ENCODE measurements at places on chromosomes 5 and 9.

- no peak for DNase-seq
Measured at GRCh38 chr5:154145268-154145667, 45.3 kb upstream of the GALNT10 start.

GRCh38 chr5:56761151-56761885 is 54.0 kb upstream of the MAP3K1 start:
- no peak for DNase-seq

GRCh38 chr9:96721731-96722429 is 56.0 kb downstream of the ZNF510 start:
- DNase-seq, result no peak

DNA sequence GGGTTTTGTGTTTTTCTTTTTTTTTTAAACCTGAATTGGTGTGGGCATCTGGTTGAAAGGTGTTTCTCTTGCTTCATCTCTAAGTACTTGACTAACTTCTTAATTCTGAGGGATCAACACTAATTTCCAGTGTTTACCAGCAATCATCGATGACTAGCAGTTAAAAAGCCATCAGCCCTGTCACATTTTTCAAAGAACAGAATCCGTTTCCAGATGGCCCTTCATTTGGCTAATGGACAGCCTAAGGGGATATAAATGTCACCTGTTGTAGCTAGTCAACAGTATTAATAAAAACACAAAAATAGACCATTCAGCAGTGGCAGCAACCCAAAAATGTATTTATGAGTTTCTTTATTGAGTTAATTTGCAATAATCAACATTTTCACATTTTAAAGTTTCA is 1076.5 kb downstream of the MAT2B start:
- no peak for DNase-seq

GRCh38 chr5:110105692-110106091 is 416.0 kb downstream of the MAN2A1 start:
- peak; percentile 85 for DNase-seq

DNA sequence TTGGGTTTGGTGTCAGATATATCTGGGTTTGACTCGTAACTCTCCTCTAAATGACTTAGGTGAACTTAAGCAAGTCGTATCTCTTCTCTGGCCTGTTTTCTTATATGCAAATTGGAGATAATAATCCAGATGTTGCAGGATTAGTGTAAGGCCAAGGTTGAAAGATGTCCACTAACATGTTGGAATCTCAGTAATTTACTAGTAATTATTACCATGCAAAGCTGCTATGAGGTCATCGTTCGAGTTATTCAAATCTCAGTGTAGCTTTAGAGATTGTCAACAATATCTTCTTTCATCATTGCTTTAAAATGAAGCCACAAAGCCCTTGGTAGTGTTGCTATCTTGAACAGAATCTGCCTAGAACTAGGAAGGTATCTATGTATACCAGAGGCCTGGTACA is 437.7 kb upstream of the KLF4 start:
- no peak for DNase-seq

- no peak for DNase-seq
Measured at GRCh38 chr9:22008717-22009505, at the start of gene CDKN2B. Gene CDKN2B, minus strand, starts transcription at chr9:22009305. Its CDS starts 352 bp downstream, at chr9:22008953.

DNA sequence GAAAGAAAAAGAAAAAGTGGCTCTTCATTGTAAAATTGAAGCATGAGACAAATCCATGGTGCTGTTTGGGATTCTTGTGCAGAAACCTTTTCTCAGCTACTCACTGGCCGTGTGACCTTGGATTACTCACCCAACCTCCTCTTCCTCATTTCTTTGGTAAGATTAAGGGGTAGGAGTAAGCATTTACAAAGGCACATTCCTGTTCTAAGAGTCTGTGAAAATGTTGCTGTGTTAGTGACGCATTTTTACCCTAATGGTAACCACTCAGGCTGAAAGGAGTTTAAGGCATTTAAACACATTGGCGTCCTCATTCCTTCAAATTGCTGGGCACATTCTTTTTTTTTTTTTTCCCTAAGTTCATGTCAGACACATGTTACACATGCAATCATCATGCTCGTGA is 4.3 kb downstream of the RAI14 start:
- no peak for DNase-seq

GRCh38 chr5:176167800-176168199 is 70.4 kb upstream of the SIMC1 start:
- DNase-seq, result no peak

- DNase-seq, result no peak
Measured at GRCh38 chr5:45094876-45095440, 286.2 kb downstream of the MRPS30 start.

- DNase-seq, result no peak
Measured at GRCh38 chr9:7509576-7510145, 289.9 kb downstream of the DMAC1 start.

- DNase-seq, result no peak
Measured at GRCh38 chr9:12716823-12717600, 23.8 kb downstream of the TYRP1 start.

DNA sequence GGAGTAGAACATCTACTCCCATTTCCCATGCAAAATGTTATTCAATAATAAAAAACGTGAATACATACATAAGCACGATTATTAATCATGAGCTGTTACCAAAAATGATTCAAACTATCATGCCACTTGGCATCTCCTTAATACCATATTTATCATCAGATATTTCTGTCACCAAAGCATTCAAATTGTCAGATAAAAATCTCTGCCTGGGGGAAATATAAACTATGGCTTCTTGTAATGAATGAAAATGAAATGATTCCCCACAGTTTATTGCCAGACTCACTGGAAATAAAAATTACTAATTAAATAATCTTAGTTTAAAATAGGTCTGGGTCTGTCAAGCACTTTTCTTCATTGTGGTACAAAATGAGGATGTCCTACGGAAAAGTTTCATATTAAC is 265.4 kb downstream of the EDIL3 start:
- no peak for DNase-seq

DNA sequence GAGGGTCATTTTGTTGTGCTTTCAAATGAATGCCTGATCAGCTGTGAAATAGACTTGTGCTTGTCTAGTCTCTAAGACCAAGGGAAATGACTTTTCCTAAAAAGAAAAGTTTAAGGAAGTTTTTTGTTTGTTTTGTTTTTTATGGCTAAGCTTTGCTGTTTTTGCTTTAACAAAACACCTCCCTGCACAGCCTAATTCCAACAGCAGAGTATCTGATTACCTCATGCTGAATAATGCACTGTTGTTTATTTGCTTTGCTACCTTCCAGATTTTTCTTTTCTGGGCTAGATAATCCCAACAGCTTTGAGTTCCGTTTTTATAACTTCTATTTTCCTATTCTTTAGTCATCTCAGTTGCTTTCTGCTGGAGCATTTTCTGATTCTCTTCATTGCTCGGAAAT is 95.8 kb downstream of the AOPEP start:
- no peak for DNase-seq

GRCh38 chr5:160959804-160960203 is 107.8 kb upstream of the ATP10B start:
- DNase-seq, result peak; percentile 99

DNA sequence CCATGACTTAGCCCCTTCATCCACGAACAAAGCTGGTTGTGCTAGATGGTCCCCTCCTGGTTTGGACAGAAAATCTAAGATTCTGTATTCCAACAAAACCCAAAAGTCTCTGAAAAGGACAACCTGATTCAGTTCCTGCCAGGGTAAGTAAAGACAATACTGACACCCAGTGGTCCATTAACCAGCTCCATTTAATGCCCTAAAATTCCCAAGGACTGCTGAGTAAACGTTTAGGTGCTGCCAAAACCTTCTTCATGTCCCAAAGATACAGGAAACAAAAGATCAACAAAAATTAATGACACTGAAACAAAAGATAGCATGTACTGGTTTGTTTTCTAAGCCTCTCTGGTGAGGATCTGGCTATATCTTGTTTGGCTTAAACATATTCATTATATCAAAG is 25.3 kb upstream of the PPP1R2B start:
- peak; percentile 8 for DNase-seq

GRCh38 chr9:87670572-87671264 is 55.2 kb upstream of the CTSL start:
- no peak for DNase-seq

- no peak for DNase-seq
Measured at GRCh38 chr5:39400713-39401578, 23.8 kb downstream of the DAB2 start.

DNA sequence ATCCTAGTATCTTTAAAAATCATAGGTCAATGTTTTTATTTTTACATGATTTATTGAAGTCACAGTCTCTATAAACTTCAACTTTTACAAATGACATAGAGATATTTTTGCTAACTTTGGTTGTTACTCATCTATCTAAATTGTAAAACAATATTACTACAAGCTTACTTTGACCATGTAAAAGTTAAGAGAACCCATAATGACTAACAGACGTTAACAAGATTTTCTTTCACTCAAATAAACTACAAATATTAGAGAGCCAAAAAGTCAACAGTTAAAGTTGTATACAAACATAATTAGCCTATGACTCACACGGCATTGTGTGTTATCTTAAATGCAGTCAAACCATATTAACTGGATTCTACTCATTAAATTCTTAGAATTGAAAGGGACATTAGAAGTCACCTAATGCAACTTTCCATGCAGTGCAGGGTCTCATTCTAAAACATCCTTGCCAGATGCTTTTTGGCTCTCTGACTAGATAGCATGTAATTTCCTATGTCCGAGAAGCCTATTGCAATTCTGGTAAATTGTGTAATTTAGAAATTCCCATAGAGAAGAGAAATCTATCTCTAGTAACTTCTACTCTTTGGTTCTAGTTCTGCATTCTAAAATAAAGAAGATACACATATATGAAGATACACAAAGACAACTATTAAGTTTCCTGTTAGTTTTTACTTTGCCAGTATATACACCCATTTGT is 42.2 kb upstream of the UGT3A2 start:
- no peak for DNase-seq

- DNase-seq, result peak; percentile 67
Measured at GRCh38 chr5:57493034-57493433, 10.4 kb upstream of the ACTBL2 start.

DNA sequence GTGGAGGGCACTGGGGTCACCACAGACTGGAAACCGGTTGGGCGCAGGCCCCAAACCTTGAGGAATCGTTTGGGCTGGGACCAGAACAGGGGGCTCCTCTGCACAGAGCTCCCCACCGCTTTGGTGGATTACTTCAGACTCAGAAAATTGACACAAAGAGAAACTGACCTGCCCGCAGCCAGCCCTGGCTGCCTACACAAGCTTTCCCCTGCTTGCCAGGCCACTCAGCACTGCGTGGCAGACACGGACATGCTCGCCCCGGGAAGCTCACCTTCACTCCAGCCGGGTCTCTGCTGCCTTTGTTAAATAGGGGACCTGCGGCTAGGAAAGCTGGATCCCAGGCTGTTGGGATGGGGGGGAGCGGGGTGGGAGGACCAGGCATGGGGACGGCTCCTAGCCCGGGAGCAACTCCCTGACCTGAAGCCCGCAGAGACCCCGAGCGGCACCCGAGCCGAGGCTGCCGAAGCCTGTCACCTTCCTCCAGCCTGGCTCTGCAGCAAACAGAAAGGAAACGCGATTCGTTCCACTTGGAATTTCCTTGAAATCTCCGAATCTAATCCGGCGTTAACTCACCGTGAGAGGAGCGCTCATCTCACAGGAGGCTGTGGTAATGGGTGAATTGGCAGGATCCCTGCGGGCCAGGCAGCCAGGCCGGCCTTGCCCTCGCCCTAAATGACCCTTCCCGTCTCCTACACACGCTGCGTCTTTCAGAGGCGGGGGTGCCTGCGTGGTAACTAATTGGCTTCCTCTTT is 8.8 kb downstream of the PAX5 start:
- no peak for DNase-seq

DNA sequence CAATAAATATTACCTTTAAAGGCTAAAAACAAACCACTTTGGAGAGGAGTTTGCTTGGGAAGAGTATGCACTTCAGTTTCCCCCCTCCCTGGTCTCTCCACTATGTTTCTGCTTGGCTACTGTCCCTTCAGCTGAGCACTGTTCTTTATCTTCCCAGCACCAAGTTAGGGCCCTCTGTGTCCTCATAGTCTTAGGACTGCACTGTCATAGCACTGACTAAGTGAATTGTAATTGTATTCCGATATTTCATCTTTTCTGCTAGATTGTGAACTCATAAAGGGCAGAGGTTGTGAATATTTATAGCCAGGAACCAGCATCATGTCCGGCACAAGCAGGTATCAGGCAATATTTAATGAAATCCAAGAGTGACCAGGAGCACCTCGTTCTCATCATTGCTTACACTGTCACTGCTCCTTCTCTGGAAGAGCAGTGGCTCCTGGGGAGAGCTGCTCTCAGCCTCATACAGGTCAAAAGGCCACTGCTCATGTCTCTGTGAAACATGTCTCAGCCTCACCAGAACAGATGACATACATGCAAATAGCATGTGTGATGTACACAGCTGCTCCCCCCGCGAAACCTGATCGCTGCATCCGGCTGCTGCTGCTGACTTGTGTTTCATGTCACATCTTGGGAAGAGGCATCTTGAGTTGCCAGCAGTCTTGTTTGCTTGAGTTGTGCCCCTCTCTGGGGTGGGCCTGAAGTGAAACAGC is 279.7 kb upstream of the MSX2 start:
- DNase-seq, result no peak

Measured in MCF 10A (cell line).